ENCODE measurements at places on chromosomes 7 and 10.

DNA sequence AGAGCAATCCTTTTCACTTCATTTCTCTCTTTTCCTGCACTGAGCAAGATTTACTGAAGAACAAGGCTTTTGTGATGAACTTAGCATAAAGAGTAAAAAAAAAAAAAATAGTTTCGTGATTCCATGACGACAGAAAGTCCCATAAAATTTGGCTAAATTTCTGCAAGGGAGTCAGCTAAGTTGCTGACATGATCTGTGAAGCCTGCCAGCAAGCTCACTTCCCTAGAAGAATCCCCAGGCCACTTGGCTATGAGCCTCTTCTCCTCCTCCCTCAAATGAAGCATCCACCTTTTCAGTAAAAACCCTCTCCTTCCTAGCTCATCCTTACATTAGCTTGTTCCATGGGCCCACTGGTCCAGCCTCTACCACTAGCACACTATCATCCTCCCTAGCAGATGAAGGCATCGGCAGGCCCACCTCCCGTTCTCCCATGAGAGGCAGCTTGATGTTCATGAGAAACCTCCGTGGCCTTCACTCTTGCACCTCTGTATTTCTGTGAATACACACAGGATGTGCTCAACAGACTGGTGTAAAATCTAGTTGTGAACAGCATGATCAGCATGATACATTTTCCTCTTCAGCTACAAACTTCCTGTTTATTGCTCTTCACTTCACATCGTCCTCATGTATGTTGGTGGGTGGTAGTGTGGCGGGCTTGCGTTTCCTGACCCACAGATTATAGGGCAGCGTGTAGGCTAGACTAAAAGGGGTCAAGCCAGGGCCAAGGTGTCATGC, 30.9 kb downstream of the GIMAP8 start:
- DNase-seq = no peak

DNA sequence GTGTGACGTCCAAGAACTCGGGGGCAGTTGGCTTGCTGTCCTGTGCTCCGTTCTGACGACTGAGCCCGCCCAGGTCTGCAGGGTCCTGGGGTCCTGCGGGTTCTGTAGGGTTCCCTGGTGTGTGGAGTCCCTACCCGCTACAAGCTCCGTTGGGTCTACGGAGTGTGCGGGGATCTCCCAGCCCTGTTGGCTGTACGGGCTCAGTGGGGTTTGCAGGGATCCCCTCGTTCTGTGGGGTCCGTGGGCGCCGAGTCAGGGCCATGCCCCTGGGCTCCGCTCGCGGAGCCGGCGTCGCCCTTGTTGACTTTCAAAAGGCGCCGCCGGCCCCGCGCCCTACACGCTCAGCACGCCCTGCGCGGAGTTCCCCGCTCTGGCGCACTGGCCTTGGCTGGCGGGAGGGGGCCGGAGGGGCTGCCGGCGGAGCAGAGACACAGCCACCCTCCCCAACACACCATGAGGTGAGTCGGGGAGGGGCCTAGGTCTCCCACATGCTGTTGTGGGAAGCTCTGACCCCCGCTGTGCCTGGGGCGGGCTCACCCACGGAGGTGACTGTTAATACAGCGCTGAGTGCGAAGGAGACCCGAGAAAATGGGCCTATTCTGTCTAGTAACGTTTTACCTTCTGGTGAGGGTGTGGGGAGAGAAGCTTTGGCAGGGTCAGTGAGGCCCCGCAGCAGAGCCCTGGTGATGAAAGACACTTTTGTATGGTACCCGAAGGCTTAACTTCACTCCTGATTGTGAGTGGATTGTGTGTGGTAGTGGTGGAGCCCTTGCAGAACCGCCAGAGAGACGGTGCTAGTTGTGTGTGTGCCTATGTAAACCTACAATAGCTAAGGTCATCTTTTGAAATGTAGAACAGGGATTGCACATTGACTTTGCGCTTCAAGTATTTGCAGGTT, 8.1 kb downstream of the TASOR2 start:
- peak; percentile 77 for DNase-seq

GRCh38 chr10:112365014-112365432, 8.9 kb upstream of the ACSL5 start:
- DNase-seq = no peak

GRCh38 chr10:112986544-112987190, 36.6 kb downstream of the TCF7L2 start:
- no peak for DNase-seq

- no peak for DNase-seq
These were observed 120.7 kb downstream of the PRKAG2 start for GRCh38 chr7:151756076-151756731.

DNA sequence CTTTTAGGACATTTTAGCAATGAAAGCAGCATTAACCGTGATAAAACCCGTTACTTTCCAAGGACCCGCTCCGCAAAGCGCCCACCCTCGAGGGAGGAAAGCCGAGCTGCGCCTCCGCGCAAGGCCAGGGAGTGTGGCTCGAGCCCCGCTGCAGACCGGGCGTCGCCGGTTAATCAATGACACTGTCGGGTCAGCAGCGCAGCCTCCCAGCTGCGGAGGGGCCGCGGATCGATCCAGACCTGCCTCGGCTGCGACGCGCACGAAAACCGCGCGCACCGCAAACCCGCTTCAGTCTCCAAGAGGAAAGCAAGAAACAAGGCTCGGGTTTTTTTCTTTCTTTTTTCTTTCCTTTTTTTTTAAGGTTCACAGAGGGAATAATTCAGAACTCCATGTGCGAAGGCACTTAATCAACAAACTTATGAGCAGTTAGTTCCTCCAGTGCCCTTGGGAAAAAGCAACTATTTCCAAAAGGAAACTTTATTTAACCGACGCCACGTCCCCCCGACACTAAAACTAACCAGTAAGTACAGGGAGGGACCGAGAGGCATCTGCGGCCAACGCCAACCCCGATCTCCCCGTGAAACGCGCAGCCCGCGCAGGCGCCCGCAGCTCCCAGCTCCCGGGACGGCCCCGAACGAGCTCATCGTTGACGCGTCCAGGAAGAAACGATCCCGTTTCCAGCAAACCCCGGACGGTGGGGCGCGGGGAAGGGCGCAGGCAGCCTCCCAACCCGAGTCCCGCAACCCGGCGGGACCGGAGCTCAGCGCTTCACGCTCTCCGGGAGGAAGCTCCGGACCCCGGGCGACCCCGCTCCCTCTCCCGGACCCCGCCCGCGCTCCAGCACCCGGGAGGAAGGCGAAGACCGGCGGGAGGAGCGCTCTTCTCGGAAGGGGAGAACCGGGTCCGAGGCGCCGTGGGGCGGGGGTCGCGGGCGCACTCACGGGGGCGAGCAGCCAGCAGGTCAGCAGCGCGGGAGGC, 598 bp downstream of the VIPR2 start:
- no peak for DNase-seq

- DNase-seq = no peak
These were observed 482.2 kb upstream of the KLF6 start for GRCh38 chr10:4267086-4267773.

DNA sequence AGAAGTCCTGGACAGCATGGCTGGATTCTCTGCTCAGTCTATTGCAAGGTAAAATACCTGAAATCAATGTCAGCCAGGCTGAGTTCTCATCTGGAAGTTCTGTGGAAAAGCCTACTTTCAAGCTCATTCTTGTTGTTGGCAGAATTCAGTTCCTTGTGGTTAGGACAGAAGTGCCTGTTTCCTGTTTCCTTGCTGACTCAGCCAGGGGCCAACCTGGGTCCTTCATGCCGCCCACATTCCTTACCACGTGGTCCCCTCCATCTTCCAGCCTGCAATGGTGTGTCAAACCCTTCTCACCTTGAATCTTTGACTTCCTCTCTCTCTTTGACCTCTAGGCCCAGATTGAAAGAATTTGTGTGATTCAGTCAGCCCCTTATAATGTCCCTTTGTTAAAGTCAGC, 197.1 kb upstream of the STK17A start:
- no peak for DNase-seq

GRCh38 chr7:83648464-83649241, at the start of gene SEMA3E:
SEMA3E (minus strand) TSS chr7:83649139.
- peak; percentile 21 for DNase-seq

DNA sequence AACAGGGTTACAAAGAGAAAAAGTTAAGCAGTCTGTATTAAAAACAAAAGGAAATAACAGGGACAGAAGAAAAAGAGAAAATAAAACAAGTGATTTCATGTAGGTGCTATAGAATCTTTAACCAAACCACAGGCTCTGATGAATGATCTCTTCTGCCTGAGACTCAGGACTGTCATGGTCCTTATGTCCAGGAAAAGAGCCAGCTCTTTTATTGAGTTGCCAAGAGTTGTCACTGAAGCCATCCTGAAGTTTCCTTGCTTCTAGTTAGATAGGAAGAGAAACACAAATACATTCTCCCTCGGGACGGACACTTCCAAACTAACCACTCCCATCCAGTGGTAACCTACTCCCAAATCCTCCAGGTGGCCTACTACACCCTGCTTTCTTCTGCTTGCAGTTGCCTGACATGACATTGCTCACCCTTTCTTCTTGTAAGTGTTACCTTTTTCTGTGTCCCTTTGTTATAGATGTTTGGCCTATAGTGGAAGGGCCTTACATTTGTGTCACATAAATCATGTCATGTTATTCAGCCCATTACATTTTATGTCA, 346.7 kb downstream of the NRG3 start:
- DNase-seq = no peak

DNA sequence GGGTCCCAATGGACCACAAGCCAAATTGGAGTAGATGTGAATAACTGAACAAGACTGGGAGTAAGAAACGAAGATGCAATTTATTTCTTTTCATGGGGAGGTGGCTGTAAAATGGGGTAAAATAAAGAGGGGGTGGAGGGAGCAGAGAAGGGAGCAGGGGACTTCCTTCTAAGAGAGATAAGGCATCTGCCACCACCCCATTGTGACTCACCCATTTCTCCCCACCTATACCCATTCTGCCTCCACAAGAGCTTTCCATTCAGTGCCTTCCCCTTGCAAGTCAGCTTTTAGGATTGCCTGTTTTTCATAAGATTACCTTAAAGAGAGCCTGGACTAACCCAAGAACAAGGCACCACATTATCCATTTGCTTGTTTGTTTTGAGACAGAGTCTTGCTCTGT, 87.1 kb upstream of the PAX2 start:
- DNase-seq = no peak

GRCh38 chr10:16996530-16996964, 133.1 kb downstream of the CUBN start:
- no peak for DNase-seq

GRCh38 chr10:34166823-34167222, 648.3 kb downstream of the PARD3 start:
- no peak for DNase-seq

DNA sequence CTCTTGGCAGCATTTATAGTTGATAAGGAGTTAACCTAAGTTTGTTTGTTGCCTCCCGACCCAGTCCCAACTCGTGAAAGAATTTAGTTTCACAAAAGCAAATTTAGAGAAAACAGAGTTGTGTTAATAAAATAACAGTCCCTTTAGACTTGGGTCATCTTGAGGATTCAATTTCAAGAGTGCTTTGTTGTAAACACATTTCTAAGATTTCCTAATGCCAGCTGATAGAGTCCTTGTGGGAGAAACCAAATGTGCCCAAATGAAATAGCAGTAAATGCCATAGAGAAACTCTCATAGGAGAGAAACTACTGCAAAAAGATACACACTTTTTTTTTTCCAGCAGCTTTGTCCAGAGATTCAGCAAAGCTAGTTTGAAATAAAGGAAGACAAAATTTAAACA, 211.3 kb upstream of the BMPER start:
- no peak for DNase-seq

DNA sequence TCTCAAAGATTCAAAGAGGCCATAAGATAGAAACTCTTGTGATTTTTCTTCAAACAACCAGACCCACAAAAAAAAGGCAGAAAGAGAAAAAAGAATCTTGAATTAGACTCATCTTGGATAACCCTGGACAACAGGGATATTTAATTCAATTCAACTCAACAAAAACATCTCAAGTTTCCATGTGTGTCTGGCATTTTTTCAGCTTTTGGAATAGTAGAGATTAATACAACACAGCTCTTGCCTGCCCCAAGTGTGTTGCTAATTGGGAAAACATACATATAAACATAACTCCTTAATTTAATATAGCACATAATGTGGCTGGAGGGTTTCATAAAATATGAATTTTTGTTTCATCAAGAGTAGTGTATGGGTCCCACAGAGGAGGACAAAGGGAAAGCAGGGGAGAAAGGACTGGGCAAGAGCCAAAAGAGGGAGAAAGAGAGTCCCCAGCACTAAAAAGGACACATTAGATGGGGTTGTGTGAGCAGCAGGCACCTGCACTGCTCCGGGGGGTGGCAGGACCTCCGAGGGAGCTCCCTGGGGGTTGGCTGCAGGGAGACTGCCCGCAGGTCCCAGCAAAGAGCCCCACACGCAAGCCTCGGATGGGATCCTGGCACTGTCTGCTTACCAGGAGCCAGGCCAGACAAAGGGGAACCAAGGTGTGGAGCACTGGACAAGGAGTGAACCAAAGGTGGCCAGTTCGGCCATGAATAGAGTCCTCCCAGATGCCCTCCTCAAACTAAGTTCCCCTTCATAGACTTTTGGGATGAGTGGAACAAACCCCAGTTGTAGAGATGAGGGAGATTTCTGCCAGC, 65.6 kb upstream of the TMEM72 start:
- DNase-seq = no peak

- no peak for DNase-seq
These were observed 40.3 kb downstream of the PPIF start for GRCh38 chr10:79387466-79387973.

DNA sequence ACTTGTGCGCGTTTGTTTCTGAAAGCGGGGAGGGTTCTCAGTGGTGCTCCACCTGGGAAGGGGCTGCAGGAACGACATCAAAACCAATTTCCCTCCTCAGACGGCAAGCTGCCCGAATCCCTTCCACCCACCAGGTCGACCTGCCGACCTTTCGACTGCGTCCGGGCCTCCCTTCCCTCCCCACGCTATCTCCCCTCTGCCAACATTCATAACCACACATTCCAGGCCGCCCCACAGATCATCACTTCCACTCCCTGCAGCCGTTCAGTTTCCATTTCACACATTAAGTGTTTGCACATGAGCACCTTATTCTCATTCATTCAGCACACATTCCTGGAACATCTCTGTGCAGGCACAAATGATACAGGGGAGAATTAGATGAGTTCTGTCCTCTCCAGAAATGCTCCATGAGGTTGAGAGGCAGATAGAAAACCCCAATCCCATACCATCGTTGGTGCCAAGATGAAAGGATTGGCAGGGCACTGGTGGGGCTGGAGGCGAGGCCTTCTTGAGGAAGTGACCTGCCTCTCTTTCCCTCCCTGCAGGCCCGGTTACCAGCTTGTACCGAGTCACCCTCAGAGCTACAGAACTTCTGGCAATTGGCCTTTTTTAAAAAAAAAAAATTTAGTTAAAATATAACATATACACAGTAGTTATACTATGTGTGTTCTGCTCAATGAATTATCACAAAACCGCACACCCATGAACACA, 70.0 kb downstream of the MINDY4 start:
- DNase-seq = no peak

DNA sequence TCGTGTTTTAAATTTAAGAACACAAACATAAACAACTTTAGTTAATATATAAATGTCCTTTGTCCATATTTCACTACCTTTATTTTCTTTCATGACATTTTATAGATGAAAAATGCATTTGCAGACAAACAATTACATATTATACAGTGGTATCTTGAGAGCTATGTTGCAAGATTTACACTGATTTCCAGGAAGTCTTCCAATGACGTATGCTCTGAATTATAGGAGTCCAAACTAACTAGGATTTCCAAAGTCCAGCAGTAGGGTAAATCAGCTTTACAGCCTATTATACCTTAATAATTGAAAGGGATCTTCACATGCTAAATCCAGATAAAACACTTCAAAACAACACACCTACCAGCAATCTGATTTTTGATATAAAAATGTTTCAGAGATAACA, 69.4 kb downstream of the HYCC1 start:
- no peak for DNase-seq

- DNase-seq = no peak
These were observed 119.7 kb upstream of the SLC25A13 start for GRCh38 chr7:96441436-96442084.

All from thyroid gland (tissue), 4 donors.